ENCODE measurements at places on chromosomes 7 and 10. TPM values are rescaled to one million over a fixed set of nuclear protein-coding genes. Genes with fewer than 3 reads are reported as not detected.

DNA sequence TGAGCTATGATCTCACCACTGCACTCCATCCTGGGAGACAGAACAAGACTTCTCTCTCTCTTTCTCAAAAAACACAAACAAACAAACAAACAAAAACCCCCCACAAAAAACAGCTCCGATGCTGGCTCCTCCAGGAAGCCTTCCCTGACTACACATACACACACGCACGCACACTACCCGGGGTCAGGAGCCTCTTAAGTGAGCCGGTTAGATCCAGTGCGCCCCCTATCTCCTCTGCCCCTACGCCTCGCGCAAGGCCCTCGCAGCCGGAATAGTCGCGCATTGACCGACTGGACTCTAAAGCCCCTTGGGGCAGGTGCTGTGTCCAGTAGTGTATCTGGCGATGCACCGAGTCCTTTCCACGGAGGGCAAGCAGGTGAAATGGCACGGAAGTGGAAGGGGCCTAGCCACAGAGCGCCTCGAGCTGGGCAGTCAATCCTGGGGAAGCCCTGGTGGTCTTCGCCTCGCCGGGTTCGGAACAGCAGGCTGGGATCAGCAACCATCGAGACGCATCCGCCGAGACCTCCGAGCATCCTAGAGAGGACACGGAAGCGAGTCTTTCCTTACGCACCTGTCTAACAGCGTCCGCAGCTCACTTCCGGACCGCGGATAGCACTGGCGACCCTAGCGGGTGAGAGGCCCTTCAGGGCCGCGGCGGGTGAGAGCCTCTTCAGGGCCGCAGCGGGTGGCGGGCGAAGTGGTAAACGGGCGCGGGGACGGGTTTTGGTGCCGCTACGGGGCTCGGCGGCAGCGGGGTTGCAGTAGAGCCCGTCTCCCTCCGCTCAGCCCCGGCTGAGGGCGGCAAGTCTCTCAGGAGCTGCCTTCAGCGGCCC, at the start of gene ZSCAN25:
TSS of gene ZSCAN25 (plus strand) at position 588 of the 833 bp plus-strand sequence. CDS start 2,661 bp downstream, outside the sequence.
- peak; percentile 94 for DNase-seq

Gene CTAGE6
- not detected for total RNA-seq

DNA sequence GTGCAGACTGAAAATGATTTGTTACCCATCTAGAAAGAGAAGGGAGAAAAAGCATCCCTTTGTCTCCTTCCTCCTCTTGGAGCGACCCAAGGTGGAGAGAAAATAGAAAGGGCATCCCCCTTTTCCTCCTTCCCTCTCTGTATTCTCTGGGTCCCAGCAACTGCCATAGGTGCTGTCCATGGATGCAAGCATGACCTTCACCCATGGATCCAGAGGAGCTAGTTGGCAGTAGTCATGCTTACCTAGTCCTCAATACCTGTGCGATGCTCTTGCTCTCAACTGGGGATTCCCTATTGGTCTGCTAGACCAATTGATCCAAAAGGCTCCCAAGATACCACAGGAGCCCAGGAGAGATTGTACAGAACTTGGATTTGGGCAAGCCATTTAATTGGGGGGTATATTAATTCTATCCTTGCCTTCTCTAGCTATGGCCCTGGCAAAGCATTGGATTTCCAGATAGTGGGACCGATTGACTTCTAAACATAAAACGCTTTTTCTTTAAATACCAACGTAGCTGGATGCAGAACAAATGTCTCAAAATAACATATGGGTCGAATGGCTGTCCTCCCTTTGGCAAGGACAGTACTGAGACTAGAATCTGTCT, 547.8 kb upstream of the IGFBP3 start:
- no peak for DNase-seq

DNA sequence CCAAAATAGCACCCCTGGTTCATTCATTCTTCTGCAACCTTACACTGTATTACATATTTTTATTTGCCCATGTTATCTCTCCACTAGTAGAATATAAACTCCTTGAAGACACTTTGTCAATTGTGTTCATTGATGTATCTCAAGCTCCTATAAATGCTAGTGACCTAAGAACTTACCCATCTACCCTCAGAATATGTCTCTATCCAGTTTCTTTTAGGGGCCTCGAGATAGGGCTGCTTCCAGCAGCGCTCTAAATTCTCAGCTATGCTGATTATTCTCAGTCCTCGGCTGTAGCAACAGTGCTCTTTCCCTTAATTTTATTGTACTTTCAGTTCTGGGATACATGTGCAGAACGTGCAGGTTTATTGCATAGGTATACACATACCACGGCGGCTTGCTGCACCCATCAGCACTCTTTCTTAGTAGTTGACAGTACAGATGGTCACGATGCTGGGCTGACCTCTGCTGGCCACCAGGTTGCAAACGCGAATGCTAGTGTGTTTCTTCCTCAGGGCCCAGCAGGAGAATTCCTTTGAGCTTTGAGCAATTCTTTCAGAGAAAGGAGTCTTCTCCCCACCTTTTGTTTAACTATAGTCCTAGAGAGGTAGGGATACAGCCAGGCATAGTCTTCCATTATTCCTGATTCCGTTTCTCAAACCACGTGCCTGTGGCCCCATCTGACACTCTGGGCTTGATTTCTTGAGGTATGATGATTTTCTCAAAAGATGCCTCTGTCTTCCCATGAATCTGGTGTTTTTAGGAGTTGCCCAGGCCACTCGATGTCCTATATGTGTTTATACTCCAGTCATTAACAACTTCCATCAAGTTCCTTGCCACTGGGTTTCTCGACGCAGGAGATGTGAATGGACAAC, 49.1 kb upstream of the CDC14C start:
- DNase-seq: peak; percentile 9

GRCh38 chr7:96028729-96029128, 256.4 kb downstream of the DYNC1I1 start:
- DNase-seq: no peak

Gene FBH1
- total RNA-seq: 72.1 TPM

- DNase-seq: no peak
These were observed 22.5 kb downstream of the CCDC186 start for GRCh38 chr10:114151486-114151885.

- peak; percentile 81 for DNase-seq
These were observed 61.1 kb downstream of the JCAD start for GRCh38 chr10:29998142-29998808.

Gene FOXP2
- total RNA-seq: 0.28 TPM

GRCh38 chr7:5477723-5478531, 54.3 kb upstream of the TNRC18 start:
- DNase-seq: peak; percentile 97

GRCh38 chr7:155234158-155234492, 63.6 kb upstream of the INSIG1 start:
- DNase-seq: no peak

GRCh38 chr10:131425752-131426533, 114.4 kb upstream of the TCERG1L start:
- DNase-seq: no peak

GRCh38 chr10:113322843-113323242, 230.0 kb upstream of the HABP2 start:
- no peak for DNase-seq

- DNase-seq: no peak
These were observed 312.4 kb downstream of the KCNMA1 start for GRCh38 chr10:77325233-77325537.

- DNase-seq: no peak
These were observed 170.1 kb downstream of the EBF3 start for GRCh38 chr10:129793996-129794395.

Gene MNX1
- total RNA-seq: 1.2 TPM

DNA sequence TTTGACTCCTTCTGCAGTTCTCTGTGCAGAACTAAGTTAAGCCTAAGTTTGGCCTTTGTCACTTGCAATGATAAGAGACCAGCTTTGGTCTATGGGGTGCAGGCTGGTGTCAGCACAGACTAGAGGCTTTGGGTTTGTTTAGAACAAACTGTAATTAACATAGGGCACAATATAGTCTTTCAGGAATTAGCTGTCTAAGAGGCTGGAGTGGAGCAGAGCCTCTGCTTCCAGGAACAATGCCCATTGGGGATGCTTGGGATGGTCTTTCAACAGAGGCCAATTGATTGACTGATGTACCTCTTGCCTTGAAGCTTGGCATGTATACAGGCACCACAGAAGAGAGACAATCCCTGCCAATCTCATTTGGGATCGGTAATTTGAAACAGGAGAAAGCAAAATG, 4.7 kb downstream of the SUFU start:
- DNase-seq: no peak

Gene ANLN
- 104 TPM for total RNA-seq

Gene CLRN3
- total RNA-seq: not detected

Gene DEPP1
- total RNA-seq: 0.28 TPM

Gene LIPK
- not detected for total RNA-seq

- DNase-seq: no peak
These were observed 207.7 kb upstream of the TEX47 start for GRCh38 chr7:89002981-89003956.

Gene SCIN
- not detected for total RNA-seq

DNA sequence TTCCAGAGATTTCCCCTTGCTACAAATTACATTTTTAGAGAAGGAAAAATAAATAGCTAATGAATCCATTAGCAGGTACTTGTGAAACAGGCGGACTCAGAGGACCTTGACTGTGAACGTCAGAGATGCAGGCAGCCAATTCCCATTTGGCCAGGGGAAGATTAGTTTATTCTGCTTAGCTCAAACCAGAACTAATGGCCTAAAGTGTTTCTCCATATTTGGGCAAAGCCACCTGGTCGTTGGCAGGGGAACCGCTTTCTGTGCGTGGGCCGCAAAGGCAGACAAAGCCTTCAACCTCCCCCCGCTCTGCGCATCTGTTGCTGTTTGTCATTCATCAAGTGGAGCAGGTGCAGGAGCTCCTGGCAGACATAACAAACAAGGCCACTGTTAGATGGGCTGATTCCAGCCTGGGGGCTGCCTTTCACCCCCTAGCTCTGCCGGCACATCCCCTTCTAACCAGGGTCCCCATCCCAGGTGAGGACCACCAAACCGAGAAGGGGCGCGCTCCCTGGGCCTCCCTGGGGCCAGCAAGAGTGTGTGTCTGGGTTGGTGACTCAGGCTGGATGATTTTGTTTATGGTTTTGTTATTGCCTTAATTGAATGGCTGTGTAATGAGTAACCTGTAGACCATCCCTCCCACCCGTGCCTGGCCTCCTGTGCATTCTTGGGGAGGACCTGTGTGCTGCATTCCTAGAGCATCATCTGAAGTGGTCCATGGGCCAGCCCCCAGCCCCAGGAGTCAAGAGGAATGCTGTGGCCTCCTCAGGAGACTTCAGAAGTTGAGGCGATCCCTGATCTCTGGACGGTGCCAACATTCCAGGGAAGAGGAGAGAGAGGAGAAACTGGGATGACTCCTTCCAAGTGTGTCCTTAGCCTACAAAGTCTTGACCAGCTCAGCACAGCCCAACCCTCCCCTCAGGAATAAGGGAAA, 14.5 kb upstream of the CPA1 start:
- peak; percentile 72 for DNase-seq

- DNase-seq: peak; percentile 44
These were observed 214.4 kb downstream of the CREB5 start for GRCh38 chr7:28626624-28627262.

- DNase-seq: no peak
These were observed 1305.3 kb upstream of the LRRTM3 start for GRCh38 chr10:65620404-65621048.

DNA sequence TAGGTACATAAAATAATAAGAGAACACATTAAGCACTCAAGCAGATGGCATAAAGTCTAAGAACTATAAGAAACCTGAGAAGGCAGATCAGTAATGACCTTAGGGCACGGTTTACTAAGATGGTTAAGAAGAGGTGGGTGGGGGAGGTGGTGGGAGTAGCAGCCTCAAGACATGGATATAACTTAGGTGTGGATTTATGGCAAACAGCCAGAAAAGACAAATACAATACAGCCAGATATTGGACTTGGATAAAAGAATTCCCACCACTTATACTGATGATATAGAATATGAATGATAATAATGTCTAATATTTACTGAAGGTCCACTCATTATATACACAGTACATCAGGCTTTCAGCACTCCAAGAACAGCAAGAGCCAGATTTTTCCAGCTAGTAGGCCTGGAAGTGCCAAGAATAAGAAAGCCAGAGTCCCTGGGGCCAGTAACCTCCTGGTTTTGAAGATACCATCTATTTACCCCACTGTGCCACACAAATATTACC, 11.9 kb downstream of the DPY19L1 start:
- DNase-seq: no peak

DNA sequence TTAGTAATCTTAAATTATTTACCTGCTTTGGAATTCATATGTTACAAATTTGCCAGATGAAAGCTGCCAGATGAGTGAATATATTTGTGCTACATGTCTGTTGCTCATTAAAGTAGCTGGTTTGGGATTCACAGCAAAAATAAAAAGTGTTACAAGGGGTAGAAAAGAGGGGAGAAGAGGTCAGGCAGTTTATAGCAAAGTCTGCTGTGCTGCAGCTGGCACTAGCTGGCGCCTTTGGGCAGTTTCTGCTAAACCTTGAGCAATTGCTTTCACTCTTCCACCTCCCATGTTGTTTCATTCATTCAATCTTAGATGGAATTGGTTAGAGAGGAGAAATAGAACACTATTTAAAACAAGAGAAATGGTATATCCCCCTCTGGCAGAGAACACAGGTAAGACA, 404.1 kb upstream of the LRGUK start:
- no peak for DNase-seq

DNA sequence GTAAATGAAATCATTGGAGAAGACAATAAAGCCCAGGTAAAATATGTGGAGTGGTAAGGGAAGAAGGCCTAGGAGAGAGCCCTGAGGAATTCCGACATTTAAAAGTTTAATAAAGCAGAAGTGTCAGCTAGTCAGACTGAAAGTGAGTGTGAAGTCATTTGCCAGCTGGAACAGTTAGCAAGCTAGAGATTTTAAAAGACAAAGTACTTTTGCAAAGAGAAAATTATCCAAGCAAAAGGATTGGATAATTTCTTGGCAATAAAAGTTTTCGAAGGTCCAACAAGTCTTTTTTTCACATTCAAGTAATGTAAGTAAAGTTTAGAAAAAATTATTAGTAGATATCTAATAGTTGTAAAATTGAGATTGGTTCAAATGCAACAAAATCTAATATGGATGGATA, 27.1 kb upstream of the SEMA3C start:
- DNase-seq: no peak

GRCh38 chr7:148883266-148884048, 634 bp downstream of the EZH2 start:
- peak; percentile 73 for DNase-seq

GRCh38 chr7:88328787-88329186, 22.1 kb upstream of the STEAP4 start:
- DNase-seq: no peak

DNA sequence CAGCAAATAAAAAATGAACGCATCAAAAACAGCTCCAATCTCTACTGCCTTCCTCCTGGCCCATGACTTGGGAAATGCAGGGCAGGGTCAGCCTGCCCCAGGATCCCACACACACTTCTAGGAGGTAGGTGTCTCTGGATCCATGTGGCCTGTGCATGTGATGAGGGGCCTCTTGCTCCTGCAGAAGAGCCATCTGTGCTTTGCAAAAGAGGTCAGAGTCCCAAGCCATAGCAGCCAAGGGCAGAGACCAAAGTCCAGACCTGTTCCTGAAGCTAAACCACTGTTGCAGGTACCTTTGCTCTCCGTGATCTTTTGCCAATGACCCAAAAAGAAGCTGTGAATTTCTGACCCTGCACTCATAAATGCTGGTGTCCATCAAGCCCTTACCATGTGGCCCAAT, 57.1 kb downstream of the KCNMA1 start:
- DNase-seq: no peak

- no peak for DNase-seq
These were observed 640.0 kb downstream of the KCNMA1 start for GRCh38 chr10:76997631-76998030.

Gene ZNF485
- 3.7 TPM for total RNA-seq

Gene EBLN1
- not detected for total RNA-seq

Gene OR9A2
- total RNA-seq: not detected

- no peak for DNase-seq
These were observed 11.6 kb downstream of the GRID1 start for GRCh38 chr10:86354761-86355540.

Gene SRRM3
- total RNA-seq: 7.6 TPM

- DNase-seq: peak; percentile 81
These were observed 999 bp downstream of the TLX1 start for GRCh38 chr10:101131962-101132635.

Gene CYP26A1
- total RNA-seq: 190 TPM

All from H7 (cell line).